ENCODE measurements at places on chromosomes 13 and 19. TPM values are rescaled to one million over a fixed set of nuclear protein-coding genes. Genes with fewer than 3 reads are reported as not detected.

APOC1 gene
- 1,167 TPM for total RNA-seq

DNA sequence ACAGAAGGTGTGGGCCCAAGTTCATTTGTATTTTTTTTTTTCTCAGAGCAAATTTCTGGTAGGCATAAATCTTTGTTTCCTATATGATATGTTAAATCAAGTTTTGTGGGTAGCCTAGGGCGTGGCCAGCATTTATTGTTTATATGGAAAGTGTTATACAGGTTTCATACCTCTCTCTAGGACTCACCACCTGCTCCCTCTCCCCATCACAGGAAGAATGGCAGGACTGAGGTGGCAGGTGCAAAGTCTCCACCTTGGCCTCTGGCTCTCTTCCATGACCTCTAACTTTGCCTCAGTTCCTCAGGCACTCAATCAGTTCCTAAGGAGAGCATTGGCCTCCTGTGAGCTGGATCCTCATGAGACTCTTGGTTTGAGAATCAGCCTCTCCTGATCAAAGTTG is 172.3 kb upstream of the TSC22D1 start:
- DNase-seq = no peak

GRCh38 chr13:58324161-58324560 is 692.6 kb downstream of the PCDH17 start:
- DNase-seq = no peak

DNA sequence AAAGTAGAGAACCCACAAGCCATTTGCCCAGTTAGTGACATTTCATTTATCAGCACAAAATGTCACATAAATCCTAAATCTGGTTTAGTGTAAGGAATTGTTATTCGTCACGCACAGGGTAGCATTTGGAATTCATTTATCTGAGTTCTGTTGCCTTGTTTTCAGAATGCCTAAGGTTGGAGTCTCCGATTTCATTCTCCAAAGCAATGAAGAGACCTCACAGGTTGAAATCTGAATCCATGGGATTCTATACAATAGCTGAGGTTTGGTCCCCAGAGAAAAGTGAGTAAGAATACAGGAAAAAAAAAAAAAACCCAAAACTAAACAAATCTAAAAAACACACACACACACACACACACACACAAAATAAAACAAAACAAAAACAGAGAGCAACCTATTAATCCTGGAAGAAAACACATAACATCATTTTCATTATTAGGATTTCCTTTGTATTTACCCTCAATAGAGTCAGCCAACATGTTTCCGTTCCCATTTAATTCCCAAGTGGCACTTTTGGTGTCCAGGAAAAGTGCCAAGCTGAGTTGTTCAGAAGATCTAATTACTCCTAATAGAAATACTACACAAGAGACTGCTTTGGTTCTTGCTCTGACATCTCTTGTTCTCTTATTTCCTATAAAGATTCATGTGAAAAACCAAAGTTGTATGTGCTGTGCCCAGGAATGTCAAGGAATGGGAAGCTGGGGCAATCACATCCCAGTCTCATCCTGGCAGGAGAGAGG is 36.2 kb upstream of the LRCH1 start:
- no peak for DNase-seq

DNA sequence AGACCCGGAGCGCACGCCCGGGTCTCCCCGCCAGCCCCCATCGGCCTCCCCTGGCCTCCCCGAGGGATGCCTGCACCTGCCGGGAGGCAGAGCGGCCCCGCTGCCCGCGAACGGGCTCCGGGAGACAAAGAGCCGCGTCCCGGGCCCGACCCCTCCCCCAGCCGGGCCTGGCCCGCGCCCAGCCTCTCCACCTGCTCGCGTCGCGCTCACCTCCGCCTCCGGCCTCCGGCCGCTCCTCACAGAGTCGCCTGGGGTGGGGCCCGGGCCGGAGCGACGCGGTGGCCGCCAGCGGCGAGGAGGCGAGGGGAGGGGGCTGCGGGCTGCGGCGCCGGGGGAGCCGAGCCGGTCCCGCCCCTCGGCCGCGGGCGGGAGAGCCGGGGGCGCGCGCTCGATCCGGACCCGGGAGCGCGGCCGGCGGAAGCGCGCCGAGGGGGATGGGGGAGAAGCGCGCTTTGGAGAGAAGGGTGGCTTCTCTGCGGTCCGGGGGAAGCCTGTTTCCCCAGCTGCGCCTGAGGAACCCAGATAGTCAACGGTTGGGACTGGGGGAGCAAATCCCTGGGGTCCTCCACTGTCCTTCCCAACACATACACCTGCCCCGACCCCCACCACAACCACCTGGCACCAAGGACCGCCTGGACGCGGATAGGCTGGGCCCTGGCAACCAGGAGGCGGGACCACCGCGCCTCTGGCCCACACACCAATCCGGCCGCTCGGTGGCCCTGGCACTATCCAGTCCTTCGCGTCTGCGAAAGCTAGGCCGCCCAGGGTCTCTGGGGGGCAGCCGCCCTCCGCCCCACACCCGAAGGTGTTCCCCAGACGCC is at the start of gene PRR36:
TSS of gene PRR36 (minus strand) at position 315 of the 821 bp plus-strand sequence. CDS start 701 bp downstream, outside the sequence.
- DNase-seq = peak; percentile 95

C1QTNF9B gene
- total RNA-seq = not detected

DNA sequence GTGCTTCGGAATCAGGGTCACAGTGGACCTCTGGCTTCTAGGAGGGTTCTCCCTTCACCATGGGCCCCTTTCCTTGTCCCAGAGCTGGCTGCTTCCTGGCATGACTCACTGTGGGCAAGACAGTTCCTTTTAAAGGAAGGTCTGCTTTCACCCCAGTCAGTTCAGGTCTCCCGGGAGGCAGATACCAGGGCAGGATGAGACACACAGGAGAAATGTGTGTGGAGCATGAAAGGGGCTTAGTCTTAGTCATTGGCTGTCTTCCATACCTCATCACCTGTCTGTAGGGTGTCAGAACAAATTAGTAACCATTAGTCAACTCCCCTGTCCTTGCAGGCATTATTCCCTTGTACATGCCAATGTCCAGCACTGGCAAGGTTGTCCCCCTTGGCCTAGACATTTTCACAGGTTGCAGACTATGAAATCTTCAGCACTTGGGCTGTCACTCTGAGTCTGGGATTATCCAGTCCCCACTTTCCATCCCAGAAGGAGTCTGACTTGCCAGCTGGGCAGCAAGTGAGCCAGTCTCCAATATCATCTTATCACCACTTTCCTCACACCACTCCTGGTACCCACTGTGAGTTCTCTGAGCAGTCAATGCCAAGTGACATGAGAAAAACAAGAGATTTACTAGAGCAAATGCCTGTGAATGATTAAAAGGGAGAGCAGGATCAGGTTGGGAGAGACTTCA is 76.8 kb upstream of the MEDAG start:
- no peak for DNase-seq

RDH8 gene
- total RNA-seq = not detected

DNA sequence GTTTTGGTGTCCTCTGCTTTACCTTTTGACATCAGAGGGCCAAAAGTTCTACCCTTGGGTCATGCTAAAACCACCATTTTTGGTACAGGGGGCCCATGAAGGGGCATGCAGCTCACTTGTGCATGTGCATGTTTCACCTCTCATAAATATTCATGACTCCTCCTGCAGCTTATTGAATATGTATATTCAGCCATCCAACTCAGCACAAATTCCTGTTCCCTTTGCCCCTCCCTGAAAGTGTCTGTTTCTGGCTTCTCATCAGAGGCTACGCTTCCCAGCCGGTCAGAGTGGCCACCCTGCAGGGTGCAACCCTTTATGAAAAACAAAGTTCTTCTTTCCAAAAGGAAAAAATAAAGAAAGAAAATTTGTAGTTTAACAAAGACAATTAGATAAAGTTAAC is 82.3 kb upstream of the UQCRFS1 start:
- DNase-seq = no peak

DNA sequence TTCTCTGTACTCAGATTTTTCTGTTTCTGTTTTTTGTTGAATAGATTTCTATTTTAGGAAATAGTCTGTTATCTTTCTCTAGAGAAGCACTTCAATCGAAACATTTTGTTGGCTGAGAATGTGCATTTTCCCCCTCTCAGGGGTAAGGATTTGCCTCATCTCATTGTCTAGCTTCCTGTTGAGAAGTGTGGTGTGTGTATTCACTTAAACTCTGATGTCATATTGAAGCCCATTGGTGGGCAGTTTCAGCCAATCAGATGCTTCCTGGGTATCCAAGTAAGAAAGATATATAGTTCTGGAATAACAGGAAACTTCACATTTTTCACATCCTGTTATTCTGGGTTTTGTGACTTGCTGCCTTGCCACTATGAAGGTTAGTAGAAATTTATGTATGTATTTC is 87.6 kb downstream of the ARHGEF7 start:
- DNase-seq = no peak

GRCh38 chr13:27138457-27139093 is 33.0 kb downstream of the USP12 start:
- no peak for DNase-seq

DNA sequence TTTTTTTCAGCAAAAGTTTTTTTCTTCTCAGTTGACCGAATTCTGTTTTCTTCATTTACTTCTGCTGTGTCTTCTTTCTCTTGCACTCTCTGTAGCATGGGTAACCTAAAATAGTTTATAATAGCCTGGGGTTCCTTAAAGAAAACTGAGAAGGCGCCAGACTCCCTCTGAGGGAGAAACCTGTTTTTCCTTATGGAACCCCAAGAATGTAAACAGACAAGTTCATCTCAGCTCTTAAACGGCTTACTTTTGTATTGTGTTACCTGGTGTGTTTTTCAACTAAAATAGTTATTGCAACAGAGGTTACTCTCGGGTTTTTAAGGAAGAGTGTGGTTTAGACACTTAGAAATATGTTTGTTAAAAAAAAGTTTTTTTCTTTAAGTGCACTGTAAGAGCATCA is 23.8 kb upstream of the TM9SF2 start:
- DNase-seq = no peak

GRCh38 chr13:40514802-40515201 is 151.6 kb downstream of the FOXO1 start:
- DNase-seq = no peak

DNA sequence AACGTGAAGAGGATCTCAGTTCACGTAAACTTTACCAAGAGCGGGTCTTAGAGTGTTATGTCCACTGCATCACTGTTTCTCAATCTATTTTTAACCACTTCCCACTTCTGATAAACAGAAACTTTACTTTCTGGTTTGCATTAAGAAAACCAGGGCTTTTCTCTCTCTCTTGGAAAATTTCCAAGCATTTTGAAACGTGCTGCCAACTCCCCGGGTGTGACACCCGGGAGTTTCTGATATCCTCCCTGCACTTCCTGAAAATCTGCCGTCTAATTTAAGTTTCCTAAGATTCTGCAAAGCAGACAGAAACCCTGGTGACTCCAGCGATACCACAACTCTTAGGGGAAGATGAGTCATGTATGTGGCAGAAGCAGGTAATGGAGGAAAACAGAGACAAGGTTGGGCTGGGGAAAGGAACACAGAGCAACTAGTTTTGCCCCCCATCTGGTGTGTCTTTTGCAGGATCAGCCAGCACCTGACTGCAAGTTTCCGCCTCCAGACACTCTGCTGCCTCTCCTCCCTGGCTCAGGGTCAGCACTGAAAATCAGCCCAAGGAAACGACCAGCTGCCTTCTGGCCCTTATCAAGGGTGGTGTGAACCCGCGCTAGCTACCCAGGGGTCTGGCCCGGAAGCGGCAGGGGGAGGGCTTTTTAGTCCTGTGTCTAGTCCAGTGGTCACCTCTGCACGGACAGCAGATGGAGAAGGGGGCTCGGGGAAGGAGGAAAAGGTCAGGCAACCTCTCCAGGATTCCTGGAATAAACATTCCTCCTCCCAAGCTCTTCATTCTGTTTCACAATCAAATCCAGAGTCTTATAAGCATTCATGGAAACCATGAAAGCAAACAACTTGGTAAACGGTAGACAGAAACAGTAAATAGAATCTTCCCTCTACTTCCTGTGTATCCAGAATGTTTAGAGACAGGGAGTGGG is 11.3 kb upstream of the FFAR2 start:
- no peak for DNase-seq

DNA sequence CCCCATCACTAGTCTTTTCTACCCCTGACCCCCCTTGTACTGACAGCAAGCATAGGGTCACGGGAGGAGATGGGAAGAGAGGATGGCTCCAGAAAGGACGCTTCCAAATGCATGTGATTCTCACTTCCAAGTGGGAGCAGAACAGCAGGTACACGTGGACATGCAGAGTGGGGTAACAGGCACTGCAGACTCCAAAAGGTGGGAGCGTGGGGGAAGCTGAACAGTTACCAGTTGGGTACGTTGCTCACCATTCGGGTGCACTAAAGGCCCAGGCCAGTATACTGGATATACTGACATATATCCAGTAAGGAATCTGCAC is 2.3 kb upstream of the ETV2 start:
- no peak for DNase-seq

DNA sequence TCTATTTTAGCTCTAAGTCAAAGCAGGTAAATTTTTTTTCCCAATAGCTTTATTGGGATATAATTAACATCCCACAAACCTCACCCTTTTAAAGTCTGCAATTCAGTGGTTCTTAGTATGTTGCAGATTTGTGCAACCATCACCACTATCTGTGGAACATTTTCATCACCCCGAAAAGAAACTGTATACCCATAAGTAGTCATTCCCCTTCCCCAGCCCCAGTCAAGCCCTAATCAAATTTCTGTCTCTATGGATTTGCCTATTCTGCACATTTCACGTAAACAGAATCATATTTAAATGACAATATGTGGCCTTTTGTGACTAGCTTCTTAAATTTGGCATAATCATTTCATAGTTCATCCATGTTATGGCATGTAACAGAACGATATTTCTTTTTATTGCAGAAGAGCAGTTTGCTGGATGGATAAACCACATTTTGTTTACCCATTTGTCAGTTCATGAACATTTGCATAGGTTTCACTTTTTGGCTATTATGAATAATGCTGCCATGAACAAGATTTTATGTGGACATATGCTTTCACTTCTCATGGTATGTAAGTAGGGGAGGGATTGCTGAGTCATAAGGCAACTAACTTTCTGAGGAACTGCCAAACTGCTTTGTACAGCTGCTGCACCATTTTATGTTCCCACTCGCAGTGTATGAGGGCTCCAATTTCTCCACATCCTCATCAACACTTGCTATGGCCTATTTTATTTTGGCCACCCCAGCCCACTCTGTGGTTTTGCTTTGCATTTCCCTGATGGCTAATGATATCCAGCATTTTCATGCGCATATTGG is 10.9 kb downstream of the SLC46A3 start:
- no peak for DNase-seq

GRCh38 chr19:45913874-45914830 is at the start of gene NANOS2:
Gene NANOS2 (minus strand): TSS chr19:45914778. CDS start chr19:45914693, 85 bp downstream.
- peak; percentile 95 for DNase-seq

MBD3L2 gene
- not detected for total RNA-seq

FLT1 gene
- 3.5 TPM for total RNA-seq

UQCRFS1 gene
- total RNA-seq = 34.8 TPM

DNA sequence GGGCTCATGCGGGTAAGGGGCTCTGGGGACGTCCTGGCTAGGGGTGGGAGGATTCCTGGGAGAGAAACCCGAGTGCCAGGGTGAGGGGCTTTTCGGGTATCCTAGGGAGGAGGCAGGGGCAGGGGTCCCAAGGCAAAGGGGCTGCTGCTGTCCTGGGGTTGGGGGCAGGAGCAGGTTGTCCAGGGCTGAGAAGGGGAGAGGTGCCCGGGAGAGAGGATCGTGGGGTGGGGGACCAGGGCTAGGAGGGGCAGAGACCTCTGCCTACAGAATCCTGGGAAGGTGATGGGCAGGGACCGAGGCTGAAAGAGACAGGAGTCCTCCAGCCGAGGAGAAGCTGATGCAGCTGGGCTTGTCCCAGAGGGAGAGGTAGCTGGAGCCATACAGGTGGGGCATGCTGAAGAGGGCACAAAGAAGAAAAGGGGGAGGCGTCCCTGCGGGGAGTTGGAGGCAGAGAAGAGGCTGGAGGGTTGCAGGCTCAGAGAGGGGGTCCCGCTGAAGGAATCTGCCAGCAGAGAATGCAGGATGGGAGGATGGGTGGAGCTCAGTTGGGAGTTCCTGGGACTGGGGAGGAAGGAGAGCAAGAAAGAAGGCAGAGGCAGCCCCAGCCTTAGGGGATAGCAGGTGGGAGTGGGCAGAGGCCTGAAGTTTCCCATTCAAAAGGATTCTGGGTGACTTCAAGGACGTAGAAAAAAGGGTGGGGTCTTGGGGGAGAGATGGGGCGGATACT is 574 bp downstream of the CYP2S1 start:
- DNase-seq = peak; percentile 70
